ENCODE measurements at places on chromosomes 7 and 10.

GRCh38 chr7:42217548-42217947 is 19.5 kb downstream of the GLI3 start:
- DNase-seq = no peak

DNA sequence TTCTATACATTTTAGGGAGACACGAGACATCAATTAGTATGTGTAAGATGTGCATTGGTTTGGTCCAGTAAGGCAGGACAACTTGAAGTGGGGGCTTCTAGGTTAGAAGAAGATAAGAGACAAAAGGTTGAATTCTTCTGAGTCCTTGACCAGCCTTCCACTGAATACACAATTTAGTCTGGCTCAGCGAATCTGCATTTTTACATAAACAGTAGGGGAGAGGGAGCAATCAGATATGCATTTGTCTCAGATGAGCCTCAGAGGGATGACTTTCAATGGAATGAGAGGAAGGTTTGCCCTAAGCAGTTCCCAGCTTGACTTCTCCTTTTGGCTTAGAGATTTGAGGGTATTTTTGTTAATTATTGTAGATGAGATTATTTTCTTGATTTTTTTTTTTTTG is 20.0 kb upstream of the C10orf90 start:
- no peak for DNase-seq

GRCh38 chr7:4144811-4145510 is 537.1 kb upstream of the FOXK1 start:
- no peak for DNase-seq

DNA sequence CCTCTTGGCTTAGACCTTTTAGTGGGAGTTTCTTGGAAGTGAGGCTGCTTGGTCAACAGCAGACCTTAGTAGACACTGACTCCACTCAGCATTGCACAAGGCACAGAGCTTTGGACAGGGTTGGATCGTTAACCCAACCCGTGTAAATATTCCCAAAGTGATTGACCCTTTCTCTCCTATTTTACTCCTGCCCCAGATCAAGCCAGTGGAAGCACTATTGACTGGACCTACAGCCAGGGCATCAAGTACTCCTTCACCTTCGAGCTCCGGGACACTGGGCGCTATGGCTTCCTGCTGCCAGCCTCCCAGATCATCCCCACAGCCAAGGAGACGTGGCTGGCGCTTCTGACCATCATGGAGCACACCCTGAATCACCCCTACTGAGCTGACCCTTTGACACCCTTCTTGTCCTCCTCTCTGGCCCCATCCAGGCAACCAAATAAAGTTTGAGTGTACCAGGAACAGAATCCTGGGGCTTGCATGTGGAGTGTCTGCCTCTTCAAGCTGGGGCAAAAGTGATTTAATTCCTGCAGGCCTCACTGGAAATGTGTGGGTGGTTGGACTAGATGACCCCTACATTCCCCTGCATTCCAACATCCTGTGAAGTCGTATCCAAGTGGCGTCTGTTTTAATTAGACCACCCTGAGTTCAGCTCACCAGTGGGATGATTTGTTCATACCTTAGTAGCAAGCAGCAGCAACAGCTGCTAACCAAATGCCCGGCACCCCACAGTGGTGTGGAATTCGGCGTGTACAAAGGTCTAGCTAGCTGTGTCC is 7.5 kb downstream of the CPA1 start:
- DNase-seq = no peak

DNA sequence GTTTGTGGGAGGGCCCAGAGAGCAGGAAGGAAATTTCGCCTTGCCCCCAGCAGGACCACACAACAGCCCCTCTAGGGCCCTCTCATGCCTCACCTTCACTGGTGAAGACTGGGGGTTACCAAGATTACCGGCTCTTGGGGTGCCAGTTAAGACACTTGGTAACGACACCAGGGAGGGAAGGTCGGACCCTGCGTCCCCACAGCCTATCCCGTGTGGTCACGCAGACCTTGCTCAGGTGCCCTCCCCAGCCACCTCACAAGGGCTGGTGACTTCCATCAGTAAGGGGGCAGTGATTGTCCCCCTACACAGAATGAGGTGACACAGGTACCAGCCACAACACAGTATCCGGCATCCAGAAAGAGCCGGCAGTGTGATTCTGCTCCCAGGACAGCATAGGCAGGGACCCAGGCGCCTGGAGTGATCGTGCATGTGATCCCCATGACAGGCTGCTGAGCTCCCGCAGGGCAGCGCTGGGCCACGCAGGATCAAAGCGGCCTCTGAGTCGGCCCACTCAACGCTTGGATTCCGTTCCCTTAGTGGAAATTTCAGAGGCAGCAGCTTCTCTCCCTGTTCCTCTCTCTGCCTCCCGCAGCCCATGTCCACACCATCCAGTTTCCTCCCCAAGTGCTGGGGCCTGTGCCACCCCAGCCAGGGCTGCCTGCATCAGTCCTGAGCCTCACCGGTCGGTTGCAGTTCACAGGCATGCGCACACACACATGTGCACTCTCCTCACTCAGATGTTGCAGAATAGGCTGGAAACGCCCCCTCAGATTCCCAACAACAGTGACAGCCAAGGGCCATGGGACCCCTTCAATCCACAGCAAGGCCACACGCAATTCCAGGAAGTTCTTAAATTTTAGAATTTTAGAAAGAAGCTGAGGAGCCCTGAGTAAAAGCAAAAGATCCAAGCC is 35.8 kb downstream of the CAMK2B start:
- no peak for DNase-seq

GRCh38 chr10:58281092-58281752 is 12.3 kb downstream of the CISD1 start:
- no peak for DNase-seq

DNA sequence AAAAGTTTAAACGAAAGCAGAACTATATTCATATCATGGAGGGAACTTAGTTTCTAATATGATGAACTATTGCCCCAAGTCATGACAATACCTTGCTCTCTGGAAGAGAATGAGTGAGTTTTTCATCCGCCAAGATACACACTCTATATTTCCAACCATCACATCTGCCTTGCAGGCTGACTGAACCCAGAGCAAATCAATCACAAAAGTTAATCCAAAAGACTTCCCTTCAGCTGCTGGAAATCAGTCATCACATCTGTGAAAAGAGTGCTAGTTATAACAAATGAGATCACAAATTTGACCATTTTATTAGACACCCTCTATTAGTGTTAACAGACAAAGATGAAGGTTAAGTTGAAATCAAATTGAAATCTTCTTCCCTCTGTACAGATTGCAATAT is 261.7 kb upstream of the PRKCQ start:
- no peak for DNase-seq

DNA sequence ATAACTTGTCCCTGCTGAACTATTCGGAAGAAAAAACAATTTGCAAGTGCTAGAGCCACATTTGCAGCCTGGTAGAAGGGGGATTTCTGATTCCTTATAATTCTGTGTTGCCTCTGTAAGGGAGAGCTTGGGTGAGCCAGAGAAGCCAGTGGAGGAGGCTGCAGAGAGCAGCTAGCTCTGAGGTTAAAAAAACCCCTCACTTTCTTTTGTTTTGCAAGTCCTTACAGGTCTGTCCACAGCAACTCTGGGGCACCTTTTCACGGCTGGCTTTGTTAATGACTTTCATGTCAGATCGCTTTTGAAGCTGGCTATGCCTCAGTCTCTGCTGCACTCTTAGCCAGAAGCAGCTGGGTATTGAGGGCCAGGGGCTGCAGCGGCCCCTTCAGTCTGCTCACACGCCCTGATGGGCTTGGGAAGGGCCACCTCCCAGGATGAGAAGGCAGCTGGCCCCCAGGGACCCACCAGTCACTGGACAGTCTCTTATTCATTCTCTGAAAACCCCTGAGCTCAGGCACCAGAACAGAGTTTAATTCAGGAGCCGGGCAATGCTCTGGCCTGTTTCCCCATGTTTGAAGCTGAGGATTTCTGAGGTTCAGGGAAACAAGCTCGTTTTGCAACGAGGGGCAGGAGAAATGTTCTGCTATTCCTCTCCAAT is 30.9 kb downstream of the TRIM8 start:
- no peak for DNase-seq

DNA sequence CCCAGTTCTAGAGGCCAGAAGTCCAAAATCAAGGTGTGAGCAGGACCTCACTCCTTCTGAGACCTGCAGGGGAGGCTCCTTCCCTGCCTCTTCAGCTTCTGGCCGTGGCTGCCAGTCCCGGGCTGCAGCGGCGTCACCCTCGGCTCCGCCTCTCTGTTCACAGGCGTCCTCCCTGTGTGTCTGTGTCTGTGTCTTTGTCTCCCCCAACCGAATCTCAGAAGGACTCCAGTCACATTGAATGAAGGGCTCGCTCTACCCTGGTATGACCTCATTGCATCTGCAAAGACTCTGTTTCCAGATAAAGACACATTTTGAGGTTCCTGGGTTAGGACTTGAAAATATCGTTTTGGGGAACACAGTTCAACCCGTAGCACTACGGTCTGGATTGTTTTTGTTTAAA is 33.1 kb upstream of the GALNT11 start:
- DNase-seq = peak; percentile 5

GRCh38 chr7:102425639-102426267 is 7.6 kb upstream of the ORAI2 start:
- DNase-seq = no peak

GRCh38 chr10:118543714-118544400 is 51.6 kb downstream of the PRLHR start:
- no peak for DNase-seq

DNA sequence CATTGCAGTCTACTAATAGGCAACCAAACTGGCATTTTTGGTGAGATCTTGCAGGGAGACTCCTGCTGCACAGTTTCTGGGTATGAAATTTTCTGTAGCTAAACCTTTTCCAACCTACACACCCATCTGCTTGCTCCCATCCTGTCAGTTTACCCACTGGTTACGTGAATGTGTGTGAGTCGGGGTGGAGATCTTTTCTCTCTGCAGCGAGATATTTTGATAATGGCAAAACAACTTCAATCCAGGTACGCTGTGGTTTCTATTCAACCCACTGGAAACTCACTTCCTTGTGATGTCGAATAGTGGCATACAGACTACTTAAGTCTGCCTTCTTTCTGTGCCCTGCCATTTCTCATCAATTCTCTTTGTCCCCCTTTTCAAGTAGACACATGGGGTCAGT is 4.5 kb downstream of the PLEKHA1 start:
- DNase-seq = no peak
